ENCODE measurements at places on chromosomes 11 and 22.

- DNase-seq = no peak
These were observed 68.9 kb downstream of the ZBTB16 start for GRCh38 chr11:114128399-114128798.

DNA sequence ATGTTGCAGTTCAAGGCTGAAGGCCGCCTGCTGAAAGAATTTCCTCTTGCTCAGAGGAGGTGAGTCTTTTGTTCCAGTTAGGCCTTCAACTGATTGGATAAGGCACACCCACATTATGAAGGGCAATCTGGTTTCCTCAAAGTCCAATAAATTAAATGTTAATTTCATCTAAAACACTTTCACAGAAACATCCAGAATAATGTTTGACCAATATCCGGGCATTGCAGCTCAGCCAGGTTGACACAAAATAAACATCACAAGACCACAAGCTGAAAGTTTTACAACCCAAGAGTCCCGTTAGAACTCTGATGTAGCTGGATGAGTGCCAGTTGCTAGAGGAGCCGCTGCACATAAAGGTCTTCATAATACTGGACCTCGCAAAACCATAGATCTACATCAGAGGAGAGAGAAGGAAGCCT is 64.9 kb upstream of the EED start:
- no peak for DNase-seq

- no peak for DNase-seq
These were observed 100.7 kb upstream of the PLET1 start for GRCh38 chr11:112361396-112361795.

DNA sequence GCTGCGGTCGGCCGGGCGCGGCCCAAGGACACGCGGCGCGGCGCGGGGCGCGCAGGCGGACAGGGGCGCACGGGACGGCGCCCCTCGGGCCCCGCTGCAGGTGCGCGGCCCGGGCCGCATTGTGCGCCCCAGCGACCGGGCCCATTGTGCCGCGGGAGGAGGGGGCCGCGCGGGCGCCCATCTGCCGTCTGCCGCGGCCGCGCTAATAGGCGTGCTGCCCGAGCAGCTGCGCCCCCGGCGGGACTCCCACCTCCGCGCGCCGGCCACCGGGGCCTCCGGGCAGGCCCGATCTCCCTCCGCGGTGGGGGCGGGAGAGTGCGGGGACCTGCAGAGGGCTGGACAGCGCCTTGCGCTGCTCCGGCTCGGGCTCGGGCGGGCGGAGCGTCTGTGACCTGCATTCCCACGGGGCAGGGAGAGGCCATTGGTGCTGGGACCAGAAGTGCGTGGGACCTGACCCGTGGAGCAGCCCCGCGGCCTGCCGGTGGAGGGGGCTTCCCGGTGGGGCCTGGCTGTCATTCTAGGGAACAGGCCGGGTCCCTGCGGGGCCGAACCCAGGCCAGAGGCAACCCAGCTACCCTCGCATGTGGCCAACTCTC is 933 bp downstream of the BRSK2 start:
- no peak for DNase-seq

DNA sequence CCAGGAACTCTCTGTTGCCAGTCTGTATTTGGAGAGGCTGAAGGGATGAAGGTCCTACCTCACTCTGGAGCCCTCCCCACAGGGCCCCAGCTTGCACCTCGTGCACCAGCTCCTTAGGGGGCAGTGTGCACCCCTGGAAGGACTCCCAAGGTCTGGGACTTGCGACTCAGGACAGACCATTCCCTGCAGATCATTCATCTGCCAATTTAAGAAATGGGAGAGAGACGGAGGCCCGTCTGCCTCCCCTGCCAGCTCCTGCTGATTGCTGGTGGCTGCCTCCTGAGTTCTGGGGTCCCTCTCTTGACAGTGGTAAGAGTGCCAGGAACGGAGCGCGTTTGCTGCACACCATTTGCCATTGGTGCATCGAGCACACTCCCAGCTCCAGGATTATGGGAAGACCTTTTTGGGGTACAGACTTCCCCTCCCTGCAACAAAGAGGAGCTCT is 27.4 kb upstream of the MALAT1 start:
- DNase-seq = no peak

- DNase-seq = no peak
These were observed 32.6 kb downstream of the TOM1 start for GRCh38 chr22:35332278-35332677.

GRCh38 chr11:14974515-14975251 is 2.5 kb upstream of the CALCA start:
- DNase-seq = no peak

DNA sequence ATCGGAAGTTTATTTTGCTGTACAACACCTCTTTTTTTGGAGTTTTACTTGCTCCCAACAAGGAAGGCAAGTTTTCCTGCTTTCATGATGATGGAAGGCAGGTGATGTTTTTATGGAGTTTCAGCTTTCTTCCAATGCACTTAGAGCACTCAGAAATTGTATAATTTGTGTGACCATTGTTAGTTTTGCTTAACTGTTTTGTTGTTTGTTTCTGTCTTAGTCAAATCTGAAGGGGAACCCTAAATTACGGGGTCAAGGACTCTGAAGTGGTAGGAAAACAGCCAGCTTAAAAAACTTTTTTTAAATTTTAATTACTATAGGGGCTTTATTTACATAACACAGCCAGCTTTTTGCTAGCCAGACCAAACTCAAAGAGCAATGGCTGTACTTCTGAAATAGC is 14.7 kb downstream of the APOL6 start:
- no peak for DNase-seq

- peak; percentile 98 for DNase-seq
These were observed at the start of gene CTNND1 for GRCh38 chr11:57761301-57762234. Gene CTNND1, plus strand, starts transcription at chr11:57761802. Its CDS starts 29,677 bp downstream, at chr11:57791479.

DNA sequence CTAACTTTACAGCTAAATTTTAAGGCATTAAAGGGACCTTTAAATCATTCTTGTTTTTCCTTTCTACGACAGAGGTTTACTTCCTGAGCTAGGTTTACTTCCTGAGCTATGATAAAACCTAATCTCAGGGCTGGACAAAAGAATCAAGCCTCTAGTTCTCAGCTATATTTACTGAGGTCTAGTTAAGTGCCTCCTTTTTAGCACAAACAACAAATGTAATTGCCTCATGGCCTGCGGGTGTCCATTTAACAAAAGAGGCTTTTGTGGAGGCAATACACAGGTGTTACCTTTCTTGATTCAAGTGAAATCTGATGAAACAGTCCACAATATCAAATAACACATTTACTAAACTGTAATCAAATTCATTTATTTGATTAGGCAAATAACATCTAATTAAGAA is 67.3 kb downstream of the IMMP1L start:
- no peak for DNase-seq

GRCh38 chr11:65180877-65181568 is 705 bp upstream of the CAPN1 start:
- DNase-seq = peak; percentile 42

- DNase-seq = no peak
These were observed 7.2 kb upstream of the IL18BP start for GRCh38 chr11:71991494-71991893.

- peak; percentile 43 for DNase-seq
These were observed 44.3 kb downstream of the SCGB1A1 start for GRCh38 chr11:62463121-62463542.

GRCh38 chr11:93034031-93034722 is 64.7 kb downstream of the MTNR1B start:
- no peak for DNase-seq

Measured in COLO829 (cell line).